ENCODE measurements at places on chromosomes 3 and 15.

- DNase-seq = no peak
These were observed 19.3 kb upstream of the TOPAZ1 start for GRCh38 chr3:44222337-44222736.

DNA sequence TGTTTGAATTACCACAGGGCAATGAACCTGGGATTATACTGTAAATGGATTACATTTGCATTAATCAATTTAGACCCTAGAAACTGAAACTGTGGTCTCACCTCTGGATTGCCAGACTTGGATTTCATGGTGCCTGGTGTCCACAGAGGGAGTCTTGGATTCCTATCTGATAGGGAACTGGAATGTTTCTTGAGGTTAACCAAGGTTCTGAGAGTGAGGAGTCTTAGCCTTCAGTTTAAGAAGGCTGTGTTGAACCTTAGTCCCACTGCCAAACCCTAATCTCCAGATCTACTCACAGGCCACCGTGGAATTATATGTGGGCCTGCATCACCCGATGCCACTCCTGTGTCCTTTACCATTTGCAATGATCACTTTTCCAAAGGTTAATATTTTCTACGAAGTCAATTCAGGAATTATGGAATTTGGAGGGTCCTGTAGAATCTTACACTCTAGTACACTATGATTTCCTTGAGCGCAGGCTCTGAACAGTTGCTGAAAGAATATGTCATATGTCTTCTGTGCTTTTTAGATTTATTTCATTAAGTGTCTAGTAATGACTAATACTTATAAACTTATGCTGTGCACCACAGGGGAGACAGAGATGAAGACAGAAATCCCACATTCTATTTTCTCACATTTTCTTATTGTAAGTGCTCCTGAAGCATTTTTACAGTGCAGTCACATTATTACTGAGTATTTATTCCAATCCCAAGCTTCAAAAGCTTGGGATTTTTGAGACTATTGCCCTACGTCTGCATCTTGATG is 87.9 kb downstream of the EFL1 start:
- no peak for DNase-seq

- DNase-seq = peak; percentile 22
These were observed at the start of gene CX3CR1 for GRCh38 chr3:39279745-39280517. TSS of gene CX3CR1 (minus strand) at chr3:39280036. CDS start at chr3:39266509, 13,527 bp downstream.

- DNase-seq = no peak
These were observed 240.9 kb downstream of the VPS13C start for GRCh38 chr15:61819386-61819785.

- peak; percentile 90 for DNase-seq
These were observed 32.4 kb downstream of the KLHL18 start for GRCh38 chr3:47315069-47315647.

- DNase-seq = no peak
These were observed 2.0 kb downstream of the ABTB1 start for GRCh38 chr3:127674790-127675189.

DNA sequence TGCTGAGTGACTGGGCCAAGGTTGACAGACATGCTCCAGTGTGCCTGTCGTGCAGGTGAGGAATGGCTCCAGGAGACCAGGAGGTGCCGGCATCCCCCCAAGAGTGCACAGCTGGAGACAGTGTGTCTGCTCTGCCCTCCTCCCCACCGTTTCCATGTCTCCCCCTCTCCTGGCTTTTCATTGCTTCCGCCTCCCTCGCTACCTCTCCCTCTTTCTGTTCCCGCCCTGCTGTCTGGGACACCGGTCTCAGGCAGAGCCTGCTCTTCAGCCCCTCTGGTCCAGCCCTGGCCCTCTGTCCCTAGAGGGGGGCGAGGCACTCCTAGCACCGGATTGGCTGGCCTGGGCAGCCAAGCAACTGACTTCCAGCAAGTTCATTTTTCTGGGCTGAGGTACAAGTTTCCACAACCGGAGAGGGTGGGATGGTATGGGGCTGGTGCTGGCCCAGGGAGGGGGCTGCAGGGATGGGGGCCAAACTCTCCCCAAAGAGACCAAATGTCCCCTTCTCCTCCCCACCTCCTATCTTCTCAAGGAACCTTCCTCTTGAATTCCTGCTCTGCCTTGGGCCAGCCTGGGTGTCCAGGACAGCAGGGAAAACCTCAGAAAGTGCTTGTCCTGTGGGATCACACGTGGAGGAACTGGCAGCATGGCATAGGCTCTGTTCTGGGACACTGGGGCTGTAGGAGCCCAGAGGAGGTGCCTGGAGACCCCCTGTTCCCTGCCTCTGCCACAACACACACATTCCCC is 32.6 kb downstream of the PRKCD start:
- DNase-seq = no peak

- DNase-seq = no peak
These were observed 34.8 kb downstream of the EIF4E3 start for GRCh38 chr3:71690341-71690841.

DNA sequence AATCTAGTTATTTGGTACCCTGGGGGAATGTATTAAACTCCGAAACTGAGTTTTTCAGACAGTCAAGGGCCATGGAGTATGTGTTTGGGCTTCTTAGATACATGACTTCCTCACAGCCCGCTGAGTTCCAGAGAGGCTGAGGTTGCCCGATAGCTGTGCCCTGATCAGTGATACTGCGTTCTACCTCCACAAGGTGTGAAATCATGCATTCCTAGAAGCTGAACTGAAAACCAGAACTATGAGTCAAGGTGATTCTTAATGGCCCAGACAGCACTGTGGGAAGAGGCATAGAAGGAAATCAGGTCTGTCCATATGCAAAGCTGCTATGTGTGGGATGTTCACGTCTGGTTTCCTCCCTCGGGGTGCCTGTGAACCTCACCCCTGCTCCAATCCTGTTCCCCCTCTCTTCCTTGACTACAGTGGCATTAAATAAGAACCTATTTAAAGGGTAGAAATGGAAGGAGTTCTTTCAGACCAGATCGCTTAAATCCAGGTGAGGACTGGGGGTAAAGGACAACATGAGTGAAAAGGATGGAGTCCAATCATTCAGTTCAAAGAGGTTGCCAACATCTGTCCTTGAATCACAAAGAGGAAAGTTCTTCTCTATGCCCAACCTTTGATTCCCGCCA is 74.3 kb downstream of the MYO1E start:
- DNase-seq = no peak

DNA sequence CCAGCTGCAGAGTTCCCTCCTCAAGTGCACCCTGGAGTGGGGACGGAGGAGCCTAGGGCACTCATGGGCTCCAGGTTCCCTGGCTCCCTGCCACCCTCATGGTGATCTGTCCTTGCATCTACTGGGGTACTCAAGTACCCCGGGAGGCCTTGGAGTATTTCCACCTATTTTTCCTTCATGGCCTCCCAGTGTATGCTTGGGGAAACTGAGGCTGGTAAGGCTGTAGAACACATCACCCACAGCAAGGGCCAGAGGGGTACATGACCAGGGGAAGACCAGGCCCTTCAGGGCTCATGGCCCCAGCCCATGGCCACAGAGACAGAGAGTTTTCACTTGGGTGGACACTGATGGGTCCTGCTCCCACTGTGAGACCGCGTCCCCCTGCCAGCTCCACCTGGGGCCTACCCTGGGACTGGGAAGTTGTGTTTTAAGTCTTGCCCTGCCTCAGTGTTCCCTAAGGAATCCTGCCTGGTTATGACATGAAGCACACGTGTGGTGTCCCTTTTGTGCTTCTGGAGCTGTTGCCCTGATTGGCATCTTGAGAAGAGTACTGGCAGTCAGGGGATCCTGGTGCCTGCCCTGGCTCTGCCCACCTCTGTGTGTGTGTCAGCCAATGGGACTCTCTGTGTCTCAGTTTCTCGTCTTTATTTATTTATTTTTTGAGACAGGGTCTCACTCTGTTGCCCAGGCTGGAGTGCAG is 132.8 kb downstream of the TJP1 start:
- no peak for DNase-seq

GRCh38 chr3:156547637-156548036 is 7.3 kb downstream of the SSR3 start:
- DNase-seq = no peak

GRCh38 chr15:41125931-41126642 is 10.0 kb upstream of the INO80 start:
- no peak for DNase-seq

DNA sequence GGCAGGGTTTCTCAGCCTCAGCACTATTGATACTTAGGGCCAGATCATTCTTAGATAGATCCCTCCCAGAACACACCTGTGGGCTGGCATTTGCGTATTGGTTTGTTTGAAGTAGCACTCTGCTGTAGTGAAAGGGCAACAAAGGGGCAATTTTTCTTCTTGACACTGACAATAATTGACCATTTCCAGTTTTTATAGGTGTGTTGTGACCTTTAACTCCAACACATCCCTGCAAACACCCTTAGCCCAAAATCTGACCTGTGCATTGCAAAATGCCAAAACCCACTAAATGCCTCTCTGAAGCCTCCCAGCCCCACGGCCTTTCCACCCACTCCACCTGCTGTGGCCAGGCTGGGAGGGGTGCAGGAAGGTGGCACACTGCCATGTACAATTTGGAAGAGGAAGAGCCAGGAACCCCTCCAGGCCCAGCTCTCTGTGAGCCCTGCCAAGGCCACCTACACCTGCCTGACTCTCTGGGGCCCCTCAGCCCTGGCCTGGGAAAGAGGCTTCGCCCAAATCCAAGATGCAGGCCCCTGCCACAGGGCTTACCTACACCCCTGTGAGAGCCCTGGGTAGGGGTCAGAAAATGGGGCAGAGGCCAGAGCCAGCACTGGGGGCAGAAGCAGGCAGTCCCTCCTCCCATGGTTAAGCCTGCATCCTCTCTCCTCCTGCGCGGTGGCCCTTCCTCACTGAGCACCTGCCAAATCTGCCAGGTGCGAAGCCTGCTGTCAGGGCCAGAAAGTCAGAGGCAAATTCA is 9.6 kb upstream of the CYP11A1 start:
- DNase-seq = no peak

- no peak for DNase-seq
These were observed 372.6 kb upstream of the ATP11B start for GRCh38 chr3:182420741-182421140.

DNA sequence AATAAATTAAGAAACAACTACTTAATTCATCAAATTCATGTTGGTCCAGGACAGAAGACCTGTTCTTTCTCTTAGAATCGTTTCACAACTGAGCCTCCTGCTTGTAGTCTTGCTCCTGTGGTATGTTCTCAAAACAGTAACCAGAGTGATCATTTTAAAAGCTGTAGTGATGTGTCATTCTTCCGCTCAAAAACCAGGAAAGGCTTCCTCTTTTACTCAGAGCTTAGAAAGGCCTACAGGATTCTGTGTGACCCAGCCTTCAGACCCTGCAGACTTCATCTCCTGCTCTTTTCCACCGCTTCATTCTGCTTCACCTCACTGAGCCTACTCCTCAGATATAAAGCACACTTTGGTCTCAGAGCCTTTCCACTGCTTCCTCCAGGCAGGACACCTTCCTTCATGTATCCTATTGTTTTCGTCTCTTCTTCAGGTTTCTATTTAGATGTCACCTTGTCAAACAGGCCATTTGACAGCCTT is 22.7 kb downstream of the ST6GAL1 start:
- DNase-seq = peak; percentile 59

GRCh38 chr15:75368689-75369239 is 357 bp upstream of the MAN2C1 start:
- DNase-seq = no peak

- DNase-seq = no peak
These were observed 75.3 kb downstream of the ST8SIA2 start for GRCh38 chr15:92468991-92469390.

DNA sequence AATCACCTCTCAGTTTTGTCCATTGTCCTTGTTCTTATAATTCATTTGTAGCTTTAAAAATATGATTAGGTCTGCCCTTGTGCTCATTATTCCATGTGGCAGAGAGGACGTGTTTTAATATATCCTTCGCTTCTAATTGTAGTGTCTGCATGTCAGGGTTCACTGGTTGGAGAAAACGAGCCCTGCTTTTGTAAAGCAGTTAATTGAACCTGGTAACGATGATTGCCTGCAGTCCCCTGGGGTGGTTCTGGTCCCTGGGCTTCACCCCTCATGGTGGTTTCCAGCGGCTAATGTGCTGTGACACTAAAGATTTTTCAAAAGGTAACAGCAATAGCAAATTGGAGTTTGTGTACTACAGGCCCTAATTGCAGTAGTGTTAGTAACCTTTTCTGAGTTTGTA is 299.6 kb downstream of the CACNA2D3 start:
- DNase-seq = no peak

GRCh38 chr3:125232401-125232800 is 19.9 kb upstream of the SLC12A8 start:
- no peak for DNase-seq

- peak; percentile 5 for DNase-seq
These were observed 97.4 kb downstream of the ST6GAL1 start for GRCh38 chr3:187027531-187028278.

GRCh38 chr15:57477736-57478522 is 101.6 kb downstream of the CGNL1 start:
- DNase-seq = no peak

DNA sequence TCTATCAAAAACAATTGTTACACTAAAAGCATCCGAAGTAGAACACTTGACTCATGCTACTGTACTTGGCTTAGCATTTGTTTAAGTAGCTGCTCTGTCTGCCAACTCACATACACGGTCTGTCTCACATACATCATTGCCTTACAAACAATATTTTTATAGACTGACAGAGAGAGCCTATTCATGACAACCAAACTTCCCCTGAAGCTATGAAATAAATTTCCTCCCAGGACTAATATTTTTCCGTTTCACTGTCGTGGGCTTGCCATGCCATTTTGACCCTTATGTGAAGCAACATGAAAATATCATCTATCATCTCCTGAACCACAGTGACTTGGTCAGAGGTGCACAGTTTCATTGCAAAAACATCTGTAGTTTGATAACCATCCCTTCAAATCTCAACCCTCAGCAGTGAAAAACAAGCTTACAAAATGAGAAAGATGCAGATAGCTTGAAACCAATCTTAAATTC is 66.5 kb upstream of the PYGO1 start:
- DNase-seq = no peak

DNA sequence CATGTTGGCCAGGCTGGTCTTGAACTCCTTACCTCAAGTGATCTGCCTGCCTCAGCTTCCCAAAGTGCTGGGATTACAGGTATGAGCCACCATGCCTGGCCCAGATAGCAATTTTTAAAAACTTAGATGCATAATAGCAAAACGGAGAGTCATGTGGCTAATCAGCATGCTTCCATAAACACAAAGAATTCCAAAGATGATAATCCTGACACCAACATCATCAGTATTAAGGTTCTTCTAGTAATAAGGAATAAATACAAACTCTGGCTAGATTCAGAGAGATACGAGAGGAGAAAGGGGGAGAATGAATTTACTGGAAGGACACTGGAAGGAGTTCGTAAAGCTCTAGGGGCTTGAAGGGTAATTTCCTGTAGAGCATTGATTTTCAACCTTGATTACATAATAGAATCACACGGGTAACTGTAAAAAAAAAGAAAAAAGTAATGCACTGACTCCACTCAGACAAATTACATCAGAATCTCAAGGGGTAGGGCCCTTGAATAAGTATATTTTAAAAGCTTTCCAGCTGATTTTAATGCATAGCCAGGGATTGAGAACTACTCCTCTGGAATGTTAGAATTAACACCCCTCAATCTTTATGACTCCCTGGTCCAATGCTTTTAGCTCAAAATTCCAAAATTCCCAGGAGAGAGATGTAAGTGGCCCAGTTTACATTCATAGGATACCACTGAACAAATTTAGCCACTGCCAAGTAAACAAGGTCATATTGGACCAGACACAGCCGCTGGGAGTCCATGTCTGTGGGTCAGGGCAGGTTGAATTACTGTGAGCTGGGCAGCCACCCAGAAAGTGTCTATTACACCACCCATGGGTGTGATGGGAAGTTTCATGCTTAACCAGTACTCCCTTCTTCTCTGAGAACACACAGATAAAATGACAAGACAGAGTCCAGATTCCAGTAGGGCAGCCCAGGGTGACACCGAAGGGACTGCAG is 243.9 kb downstream of the TBL1XR1 start:
- DNase-seq = no peak

All from OCI-M1 (cell line).